Kidney (tissue), 22 donors: ENCODE measurements at places on chromosomes 3 and 15.
A peak's percentile ranks its signal among the peaks of the same experiment; 100 is the strongest.

GRCh38 chr3:52245322-52246263 is at the start of gene PPM1M:
Gene PPM1M, plus strand, starts transcription at chr3:52245759. Its CDS starts 66 bp downstream, at chr3:52245825.
- peak; percentile 78 for DNase-seq

GRCh38 chr3:11059799-11060115 is 67.2 kb downstream of the SLC6A1 start:
- no peak for DNase-seq

- DNase-seq, result no peak
These were observed 395.3 kb upstream of the TPRG1 start for GRCh38 chr3:188776447-188776846.

DNA sequence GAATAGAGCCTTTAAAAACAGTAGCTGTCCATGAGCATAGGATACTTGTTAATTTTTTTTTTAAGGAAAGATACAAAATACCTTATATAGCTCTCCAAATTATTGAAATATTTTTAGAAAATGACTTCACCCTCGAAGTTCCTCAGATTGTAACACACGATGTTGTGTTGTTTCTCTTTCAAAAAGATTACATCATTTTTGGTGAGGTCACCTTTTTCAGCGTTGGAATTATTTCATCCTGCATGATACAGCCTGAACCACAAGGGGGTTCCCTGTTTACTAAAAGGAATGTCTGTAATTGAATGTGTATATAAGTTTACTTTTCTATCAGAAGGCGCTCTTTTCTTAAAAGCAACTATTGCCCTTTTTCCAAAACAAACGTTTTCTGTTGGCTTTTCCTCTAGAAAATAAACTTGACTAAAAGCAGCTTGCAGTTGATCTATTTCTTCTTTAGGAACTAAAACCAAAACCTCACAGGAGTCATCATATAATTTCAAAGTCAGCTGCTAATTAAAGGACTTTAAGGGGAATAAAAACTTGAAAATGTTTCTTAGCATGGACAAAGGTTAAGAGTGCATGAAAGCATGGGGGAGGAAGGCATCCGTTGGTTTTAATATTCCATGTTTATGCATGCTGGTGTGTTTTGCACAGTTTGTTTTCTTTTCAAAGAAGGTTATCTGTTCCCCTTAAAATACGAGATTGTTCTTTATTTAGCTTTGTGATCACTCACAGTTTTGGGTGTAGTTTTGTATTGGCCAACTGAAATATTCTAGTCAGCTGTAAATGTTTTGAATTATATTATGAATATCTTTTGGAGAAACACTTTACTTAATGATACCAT is 29.4 kb downstream of the LYSMD4 start:
- peak; percentile 86 for DNase-seq

- DNase-seq, result no peak
These were observed 246.9 kb upstream of the LRTM1 start for GRCh38 chr3:55174747-55175146.

GRCh38 chr3:126337980-126338651 is 19.1 kb downstream of the KLF15 start:
- no peak for DNase-seq

- DNase-seq, result no peak
These were observed 1006.7 kb downstream of the ROBO2 start for GRCh38 chr3:78046566-78046965.

DNA sequence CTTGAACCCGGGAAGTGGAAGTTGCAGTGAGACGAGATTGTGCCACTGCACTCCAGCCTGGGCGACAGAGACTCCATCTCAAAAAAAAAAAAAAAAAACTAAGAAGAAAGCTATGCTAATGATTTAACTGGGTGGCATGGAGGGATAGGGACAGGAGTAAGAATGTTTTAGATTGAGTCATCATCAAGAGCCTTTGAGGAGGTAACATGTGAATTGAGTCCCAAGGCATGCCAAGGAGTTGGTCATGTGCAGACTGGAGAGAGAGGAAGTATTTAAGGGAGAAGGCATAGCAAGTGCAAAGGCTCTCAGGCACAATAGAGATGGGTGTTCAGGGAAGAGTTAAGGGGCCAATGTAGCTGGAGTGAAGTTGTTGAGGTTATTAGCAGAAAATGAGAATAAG is 9.1 kb downstream of the BNC1 start:
- no peak for DNase-seq

DNA sequence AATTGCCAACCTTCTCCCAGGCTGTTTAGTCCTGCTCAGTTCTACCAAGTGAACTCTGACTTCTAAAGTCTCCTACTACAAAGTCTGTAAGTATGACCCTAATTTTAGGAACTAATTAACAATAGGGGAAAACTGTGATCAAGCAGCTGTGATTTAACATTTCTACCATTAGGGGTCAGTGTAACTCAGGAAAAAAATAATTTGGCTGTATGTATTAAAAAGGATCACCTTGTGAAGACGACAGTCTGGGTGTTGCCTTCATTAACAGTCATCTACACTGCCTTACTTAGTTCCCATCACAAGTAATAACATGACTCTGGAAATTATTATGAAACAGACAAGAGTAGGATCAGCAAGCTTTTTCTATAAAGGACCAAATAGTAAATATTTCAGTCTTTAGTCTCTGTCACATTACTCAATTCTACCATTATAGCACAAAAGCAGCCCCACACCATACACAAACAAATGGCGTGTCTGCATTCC is 4.2 kb upstream of the NPHP3 start:
- no peak for DNase-seq

- DNase-seq, result no peak
These were observed 1332.8 kb downstream of the ZPLD1 start for GRCh38 chr3:103767635-103768034.

DNA sequence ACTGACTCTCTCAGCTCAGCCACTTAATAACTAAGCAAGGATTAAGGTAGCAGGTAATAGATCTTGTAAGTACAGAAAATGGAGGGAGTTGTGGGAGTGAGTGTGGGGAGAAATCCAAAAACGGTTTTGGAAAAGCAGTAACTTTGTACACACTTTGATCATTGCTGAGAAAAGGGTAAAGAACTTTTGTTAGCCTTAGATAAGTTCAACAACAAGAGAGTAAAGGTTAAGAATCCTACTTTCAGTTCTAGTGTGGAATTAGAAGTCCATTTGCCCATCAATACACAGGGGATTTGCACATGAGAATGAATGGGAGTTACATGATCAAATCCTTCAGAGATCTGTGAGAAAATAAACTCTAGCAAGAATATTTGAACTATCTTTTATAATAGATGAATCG is 528.7 kb downstream of the SOX2 start:
- DNase-seq, result no peak

DNA sequence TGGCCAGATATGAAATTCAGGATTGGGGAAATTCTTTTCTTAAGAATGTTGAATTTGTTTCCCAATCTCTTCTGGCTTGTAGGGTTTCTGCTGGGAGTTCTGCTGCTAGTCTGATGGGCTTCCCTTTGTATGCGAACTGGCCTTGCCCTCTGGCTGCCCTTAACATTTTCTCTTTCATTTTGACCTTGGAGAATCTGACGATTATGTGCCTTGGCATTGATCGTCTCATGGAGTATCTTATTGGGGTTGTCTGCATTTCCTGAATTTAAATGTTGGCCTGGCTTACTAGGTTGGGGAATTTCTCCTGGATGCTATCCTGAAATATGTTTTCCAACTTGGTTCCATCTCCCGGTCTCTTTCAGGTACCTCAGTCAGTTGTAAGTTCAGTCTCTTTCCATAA is 152.2 kb downstream of the CFAP20DC start:
- DNase-seq, result no peak

GRCh38 chr15:98650417-98651035 is 2.2 kb downstream of the IGF1R start:
- DNase-seq, result no peak

DNA sequence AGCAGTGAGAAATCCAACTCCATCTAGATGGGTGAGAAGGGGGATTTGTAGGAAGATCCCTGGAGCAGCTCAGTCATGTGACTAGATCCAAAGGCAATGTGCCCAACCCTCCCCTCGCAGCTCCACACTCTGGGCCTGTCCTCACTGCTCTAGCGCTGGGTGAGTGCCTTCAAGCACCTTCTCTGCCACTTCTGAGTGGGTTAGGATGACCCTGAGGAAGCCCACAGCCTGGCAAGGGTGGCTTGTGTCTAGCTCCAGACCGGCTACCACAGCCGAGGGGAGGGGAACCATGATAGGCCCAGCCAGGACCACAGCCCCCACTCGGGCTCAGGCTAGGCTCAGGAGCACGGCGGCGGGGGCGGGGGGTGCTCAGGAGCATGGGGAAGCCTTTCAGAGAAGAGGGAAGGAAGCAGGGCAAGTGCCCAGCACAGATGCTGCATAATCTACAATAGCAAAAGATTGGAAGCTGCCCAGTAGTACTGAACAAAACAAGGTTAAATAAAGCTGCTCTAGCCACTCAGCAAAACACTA is 1.7 kb downstream of the SPATA12 start:
- DNase-seq, result no peak

GRCh38 chr3:186277268-186277909 is 84.6 kb downstream of the DGKG start:
- DNase-seq, result peak; percentile 82

DNA sequence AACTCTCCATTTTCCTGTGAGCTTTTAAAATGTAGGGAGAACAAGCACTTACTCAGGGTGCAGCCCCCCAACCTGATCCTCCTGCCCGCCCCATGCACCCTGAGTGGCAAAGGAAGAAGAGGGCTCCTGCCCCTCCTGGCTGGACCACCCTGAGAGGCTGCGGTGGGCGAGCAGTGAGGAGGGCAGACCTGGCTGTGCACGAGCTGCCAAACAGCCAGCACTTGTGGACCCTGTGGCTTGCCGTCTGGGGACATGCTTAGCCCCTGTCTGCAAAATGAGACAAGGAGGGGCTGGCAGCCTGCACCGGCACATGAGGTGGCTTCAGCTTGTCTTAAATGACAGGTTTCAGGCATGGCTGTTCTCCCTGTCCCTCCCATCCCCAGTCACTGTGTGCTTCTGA is 18.6 kb downstream of the ATP10A start:
- no peak for DNase-seq

DNA sequence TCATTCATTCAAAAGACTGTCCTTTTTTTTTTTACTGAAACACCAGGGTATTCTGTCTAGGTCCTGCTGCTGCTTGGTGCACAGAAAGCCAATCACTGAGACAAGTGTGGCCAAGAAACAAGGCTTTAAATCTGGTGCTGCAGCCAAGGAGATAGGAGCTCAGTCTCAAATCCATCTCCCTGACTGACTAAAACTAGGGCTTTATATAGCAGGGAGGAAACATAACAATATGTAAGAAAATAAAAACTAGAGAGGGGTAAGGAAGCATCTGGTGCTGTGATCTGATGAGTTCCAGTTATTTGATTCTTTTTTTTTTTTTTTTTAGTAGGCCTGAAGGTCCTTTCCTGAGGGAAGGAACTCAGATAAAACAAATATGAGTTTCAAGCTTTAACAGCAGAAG is 139.8 kb downstream of the ATG7 start:
- DNase-seq, result no peak
